RKO (cell line): ENCODE measurements at places on chromosomes 12 and 14.
A peak's percentile ranks its signal among the peaks of the same experiment; 100 is the strongest.

GRCh38 chr14:88910386-88910785 lies 85.9 kb downstream of the TTC8 start:
- DNase-seq: no peak

GRCh38 chr14:69129264-69129880 lies 23.5 kb downstream of the DCAF5 start:
- peak; percentile 88 for DNase-seq

GRCh38 chr12:109461846-109462756 lies 15.0 kb downstream of the KCTD10 start:
- no peak for DNase-seq

DNA sequence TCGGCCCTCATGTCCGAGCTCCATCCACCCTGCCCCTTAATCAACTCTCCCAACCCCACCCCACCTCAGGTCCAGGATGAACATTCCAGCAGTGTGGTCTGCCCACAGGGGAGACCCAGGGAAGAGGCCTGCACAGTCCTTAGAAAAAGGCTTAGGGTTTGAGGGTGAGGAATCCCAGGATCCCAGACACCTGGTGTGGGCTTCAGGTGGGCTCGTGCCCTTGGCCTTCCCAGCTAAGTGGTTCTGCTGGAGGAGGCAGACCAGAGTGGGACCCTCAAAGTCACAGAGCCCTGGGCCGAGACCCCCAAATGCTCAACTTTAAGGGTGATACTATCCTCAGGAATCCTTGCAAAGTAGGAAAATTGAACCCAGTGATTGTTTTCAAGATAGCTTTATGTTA lies 25.4 kb upstream of the PPP2R5C start:
- no peak for DNase-seq

DNA sequence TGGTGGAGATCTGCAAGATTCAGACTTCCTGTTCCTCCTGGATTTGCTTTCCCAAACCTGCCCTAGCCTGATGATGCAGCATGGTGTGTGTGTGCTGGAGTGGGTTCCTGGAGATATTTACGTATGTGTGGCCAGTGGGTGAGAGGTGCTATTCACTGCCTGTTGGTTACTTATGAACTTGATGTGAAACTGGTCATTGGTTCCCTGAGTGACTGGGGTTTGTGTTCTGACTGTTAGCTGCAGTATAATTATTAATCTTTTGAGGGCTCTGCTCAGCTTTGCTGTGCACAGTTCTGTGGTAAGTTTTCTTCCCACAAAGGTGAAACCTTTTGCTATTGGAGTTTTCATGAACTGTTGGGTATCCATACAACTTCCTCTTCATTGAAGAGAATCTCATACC lies 541.8 kb upstream of the FBXO33 start:
- DNase-seq: no peak
